ENCODE measurements at places on chromosomes 6 and 20.

- DNase-seq = no peak
These were observed 69.5 kb downstream of the DAAM2 start for GRCh38 chr6:39861663-39862062.

DNA sequence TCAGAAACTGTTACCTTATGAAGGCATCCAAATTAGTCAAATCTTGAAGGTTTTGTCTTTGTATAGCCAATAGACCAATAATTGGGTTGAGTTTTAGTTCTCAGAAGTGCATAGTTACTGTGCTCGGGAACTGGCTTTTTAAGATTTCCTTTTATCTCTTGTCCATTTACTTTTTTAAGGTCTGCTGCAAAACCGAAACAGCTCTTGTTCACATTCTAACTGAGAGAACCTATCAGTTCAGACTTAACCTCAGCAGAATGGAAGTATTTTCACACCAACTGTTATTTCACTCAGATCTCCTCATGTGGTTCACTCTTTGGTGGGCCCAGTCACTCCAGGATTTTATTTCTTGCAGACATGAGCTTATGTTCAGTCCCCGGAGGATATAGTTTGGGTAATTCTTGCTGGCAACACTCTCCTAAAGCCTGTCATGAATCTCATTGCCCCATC lies 55.5 kb downstream of the TPBG start:
- no peak for DNase-seq

DNA sequence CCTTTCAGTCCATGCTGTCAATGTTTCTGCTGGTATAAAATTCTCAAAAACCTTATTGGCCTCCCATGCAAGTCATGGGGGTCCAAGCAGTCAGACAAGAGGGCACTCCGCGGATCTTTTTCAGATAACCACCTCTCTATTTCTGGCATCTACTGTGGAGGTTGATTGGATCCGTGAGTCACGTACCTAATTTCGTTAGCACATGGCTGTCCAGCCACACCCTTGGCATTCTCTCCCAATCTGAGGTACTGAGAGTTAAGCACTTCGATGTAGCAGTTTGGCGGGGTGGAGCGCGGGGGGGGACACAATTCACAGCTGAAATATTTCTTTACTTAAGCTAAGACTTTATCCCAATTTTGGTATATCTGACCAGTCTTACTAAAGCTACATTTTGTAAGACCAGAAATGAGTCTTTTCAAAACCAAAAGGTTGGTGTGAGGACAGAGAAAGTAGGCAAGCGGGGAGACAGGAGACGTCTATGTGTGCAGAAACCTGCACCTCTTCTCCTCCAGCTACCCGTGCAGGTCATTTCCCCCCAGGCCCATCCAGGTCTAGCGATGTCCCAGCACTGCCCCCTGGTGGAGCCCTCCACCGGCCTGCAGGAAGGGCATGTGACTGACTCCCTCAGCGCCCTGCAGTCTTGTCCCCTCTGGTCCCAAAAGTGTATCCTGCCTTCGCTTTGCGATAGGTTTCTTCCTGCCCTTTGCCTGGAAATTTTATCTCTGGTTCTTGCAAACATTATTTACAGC lies 113.1 kb downstream of the ADAT2 start:
- DNase-seq = no peak

DNA sequence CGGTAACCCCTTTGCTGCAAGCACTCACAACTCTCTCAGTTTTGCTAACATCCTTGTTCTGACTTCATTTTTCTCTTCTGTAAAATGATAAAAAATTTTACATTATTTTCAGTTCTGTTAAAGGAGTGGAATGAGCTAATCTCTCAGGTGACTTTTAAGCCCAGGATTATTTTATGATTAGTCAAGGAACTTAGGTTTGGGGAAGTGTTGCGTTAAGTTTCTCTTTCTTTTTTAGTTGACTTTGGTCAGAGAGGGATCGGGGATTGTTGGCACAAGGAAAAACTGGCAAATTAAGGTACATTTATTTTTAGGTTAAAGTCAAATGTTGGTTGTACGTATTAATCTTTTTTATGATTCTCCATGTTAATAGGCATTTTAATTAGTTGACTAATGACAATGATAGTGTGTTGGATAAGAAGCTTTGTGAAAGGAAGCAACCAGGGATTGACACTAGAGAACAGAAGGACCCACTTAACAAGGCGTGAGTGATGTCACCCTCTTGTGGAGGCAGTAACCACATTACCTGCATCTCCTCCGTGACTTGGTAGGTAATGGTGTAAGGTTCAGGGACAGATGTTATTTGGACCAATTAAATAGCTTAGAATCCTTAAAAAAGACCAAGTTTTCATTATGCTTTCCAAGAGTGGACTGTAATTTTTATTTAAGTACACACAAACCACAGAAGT lies 31.6 kb downstream of the CD83 start:
- DNase-seq = no peak

DNA sequence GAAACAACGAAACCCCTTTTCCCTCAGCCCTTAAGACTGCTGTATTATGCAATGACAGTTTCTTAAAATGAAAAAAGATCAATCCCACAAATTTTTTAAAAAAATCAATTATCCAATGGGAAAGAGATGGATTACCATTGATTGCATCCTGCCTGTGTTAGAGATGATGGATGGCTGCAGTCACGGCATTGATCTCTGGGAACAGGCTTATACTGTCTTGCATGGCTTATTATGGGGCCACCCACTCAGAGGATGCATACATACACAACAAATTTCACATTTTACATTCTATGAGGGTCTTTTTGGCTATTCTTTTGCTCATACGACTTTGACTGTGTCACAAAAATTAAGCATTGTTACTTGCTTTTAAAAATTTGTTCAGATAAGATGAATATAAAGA lies 724.3 kb downstream of the HDGFL1 start:
- DNase-seq = no peak

- DNase-seq = no peak
These were observed 14.4 kb upstream of the CST7 start for GRCh38 chr20:24934716-24935115.

GRCh38 chr6:72654071-72654621 lies 32.3 kb downstream of the KCNQ5 start:
- no peak for DNase-seq

DNA sequence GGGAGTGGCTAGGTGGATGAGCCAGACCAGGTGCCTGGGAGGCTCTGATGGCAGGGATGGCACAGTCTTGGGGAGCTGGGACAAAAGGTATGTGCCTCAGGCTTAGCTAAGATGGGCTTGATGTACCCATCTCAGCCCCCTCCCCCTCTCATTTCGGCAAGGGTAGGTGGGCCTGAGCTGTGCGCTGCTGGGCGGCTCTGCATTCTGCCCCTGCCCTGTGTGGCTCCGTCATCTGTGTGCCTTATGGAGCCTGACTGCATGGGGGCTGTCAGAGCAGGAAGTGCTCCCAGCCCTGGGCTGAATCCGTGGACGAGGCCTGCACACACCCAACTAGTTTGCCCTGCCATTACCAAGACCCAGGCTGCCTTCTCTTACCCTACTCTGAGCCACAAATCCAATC lies 54.7 kb downstream of the PYGB start:
- no peak for DNase-seq
